ENCODE measurements at places on chromosomes 5 and 9.

GRCh38 chr5:84623019-84623418 is 238.3 kb upstream of the EDIL3 start:
- no peak for DNase-seq

DNA sequence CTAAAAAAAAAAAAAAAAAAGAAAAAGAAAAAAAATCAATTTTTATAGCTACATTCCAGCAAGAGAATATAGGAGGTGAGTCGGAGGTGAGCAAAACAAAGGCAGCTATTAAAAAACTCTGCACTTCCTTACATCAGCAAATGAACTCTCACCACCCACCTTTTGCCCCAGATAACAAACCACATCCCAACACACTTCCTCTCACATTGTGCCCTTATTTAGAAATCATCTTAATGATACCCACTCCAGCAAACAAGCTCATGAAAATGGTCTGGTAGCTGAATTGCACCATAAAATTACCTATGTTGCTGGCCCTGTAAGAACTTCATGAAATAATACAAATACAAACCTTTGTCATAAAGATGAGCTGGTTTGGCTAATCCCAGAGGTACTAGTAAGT is 82.9 kb downstream of the CEMIP2 start:
- DNase-seq: peak; percentile 43

DNA sequence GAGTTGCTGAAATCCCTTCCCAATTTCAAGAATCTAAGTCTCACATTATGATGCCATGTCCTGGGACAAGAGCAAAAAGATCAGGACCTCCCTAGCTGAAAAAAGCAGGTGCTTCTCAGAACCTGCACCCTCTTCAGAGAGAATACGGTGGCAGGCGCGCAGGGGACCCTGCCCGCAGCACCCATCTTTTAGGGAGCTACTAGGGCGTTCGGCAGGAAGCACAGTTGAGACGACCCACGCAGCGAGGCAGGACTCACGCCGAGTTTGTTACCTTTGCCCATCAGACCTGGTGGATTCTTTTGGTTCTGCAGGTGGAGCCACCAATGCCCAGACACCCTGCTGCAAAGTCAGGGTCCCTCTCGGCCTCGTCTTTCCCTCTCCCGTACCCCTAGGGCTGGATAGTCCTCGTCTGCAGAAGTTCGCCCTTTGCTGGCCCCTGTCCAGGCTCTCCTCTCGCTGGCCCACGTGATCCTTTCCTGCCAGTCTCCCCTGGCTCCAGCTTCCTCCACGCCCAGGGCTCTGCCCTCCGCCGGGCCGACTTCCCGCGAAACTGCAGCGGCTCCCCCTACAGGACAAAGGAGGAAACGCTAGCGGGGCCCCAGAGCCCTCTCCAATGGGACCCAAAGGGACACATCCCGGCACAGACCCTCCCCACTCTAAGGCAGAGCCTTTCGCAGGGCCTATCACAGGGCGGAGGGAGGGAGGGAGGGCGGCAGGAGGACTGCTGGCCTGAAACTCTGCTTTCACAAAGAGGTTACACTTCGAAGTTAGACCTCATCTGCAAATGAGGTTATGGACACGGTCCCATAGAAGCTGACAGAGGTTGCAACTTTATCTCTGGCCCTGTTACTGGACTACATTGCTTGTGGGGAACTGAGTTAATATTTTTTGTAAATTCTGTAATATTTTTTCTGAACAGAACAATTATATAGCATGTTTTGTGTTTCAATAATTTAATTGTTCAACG is 28.8 kb downstream of the TMEM174 start:
- peak; percentile 63 for DNase-seq

- DNase-seq: no peak
These were observed 73.7 kb downstream of the TENT4A start for GRCh38 chr5:6786786-6787495.

DNA sequence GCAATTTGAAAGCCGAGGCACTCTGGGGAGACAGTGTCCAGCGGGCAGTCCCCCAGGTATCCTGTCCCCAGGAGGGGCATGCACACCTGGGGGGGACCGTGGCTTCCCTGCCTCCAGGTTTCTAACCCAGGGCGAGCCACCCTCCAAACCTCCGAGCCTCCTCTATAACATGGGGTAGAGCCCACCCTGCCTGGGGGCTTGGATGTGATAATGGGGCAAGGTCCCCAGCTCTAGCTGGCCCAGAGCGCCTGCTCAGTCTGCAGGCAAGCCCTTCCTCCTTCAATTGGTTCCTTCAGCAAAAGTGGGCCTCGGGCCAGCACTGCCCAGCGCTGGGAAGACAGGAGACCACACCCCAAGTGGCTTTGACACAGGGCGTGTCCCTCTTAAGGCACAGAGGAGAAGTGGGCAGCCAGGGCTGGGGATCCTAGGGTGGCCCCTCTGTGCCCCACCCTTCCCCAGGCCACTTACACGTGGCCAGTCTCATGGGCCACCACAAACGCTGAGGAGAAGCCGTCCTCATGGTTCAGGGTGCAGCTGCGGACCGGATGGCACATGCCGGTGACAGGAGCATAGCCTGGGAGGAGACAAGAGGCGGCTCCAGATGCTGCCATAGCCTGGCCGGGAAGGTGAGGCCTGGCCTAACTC is 94.3 kb downstream of the ZNF354C start:
- no peak for DNase-seq

DNA sequence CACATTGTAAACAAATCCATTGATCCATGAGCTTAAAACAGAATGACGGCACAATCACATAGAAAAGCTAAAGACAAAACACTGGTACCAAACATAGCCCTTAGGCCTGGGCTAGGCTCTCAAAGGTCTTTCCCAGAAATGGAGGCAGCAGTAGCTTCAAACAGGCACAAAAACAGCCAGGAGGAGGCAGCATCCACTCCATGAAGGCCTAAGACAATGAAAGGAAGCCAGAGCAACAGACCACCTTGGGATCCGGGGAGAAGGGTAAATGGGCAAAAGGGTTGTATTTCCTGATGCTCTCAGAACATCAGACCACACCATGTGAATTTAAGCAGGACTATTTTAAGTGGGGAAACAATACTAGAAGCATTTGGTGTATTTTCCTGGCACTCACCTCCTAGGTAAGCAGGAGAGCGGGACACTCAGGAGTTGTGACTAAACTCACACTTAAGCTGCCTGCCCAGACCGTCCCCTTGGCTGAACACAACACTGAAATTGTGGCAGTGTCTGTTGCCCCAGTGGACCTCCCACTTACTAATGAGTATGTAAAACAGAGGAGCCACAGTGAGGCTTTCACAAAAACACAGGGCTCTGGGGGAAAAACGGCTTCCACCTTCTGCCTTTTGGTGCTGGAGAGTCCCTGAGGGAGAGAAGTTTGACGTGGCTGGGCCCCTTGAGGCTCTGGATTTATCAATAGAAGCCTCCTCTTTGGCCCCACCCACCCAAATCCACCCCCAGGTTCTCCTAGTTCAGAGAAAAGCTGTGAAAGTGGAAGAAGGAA is 11.9 kb downstream of the GNPDA1 start:
- no peak for DNase-seq

GRCh38 chr5:140238756-140239155 is 63.8 kb downstream of the CYSTM1 start:
- no peak for DNase-seq

- DNase-seq: no peak
These were observed 116.3 kb downstream of the MED27 start for GRCh38 chr9:131963072-131964030.

DNA sequence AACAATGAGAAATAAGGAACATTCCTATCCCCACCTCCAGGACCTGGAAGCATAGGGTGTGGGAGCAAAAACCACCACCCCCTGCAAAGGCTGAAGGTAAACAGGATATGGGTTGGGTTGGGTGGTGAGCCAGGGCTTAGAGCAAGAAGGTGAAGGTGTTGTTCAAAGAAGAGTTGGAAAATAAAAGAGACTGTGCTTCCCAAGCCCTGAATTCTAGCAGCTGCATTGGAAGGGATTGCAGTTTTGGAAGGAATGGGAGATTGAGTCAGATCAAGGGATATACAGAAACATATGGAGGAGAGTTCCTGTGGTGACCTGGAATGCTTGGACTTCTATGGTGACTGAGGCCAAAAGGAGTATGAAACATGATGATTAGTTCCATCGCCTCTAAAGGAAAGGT is 24.7 kb upstream of the MTAP start:
- DNase-seq: no peak

GRCh38 chr9:122387536-122387935 is 16.7 kb downstream of the PTGS1 start:
- DNase-seq: no peak

DNA sequence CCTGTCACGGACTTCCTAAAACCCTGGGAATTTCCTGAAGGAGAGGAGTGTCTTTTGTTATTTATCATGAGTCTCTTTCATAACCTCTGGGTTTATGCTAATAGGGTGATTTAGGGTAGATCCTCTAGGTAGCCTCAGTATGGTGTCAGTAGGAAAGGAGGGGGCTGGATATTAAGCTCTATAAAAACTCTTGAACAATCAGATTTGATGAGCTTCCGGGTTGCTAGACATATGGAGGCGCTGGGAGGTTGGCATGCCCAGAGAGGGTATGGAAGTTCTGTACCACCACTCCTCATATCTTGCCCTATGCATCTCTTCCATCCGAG is 15.6 kb upstream of the PTBP3 start:
- DNase-seq: no peak

DNA sequence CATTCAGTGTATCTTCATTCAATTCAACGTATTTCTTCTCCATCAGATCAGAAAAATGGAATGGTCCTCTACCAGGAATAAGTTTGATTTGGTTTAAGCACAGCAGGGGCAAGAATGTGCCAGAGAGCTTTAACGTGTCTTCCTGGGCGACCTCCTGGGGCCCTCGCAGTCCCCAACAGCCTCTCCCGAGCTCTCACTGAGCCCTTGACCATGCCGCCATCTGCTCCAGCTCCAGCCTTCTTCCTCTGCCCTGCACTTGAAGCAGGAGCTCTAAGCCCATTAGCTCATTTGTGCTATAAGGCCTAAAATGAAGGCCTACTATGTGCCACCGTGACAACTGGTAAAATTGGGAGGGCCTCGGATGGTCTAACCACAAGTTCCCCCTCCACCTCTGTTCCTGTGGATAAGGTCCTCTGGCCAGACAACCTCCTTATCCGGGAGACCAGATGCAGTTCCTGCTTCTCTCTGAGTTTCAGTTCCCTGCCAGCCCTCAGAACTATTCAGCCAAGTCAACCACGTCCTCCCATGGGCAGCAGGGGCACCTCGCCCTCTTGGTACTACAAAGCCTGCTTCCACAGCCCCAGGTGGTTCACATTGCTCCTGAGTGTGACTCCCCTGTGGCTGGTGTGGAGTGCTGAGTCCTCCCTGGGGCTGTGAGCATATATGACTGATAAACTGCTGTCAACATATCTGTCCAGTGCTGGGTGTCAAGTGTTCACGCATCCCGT is 35.8 kb downstream of the C5orf15 start:
- DNase-seq: no peak

- DNase-seq: no peak
These were observed 104.3 kb downstream of the ADCY2 start for GRCh38 chr5:7500256-7500655.

GRCh38 chr5:149485655-149486615 is 65.3 kb downstream of the CSNK1A1 start:
- no peak for DNase-seq

DNA sequence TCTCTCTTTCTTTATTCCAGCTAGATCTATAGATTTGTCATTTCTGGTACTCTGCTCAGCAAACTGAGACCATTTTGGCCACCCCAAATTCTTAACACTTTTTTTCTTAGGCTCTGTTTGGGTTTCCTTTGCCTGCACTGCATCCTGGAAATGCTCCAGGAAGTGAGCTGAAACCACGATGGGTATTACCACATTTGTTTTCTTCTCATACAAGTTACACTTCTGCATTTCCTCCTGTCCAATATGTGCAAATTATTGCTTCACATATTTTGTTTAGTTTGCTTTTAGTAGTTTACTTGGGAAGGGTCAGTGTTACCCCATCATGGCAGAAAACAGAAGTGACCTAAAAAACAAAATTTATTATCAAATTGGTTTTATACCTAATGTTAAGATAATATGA is 498.6 kb upstream of the GRIN3A start:
- DNase-seq: no peak

GRCh38 chr5:179325296-179326031 is 19.8 kb downstream of the ADAMTS2 start:
- DNase-seq: no peak

- DNase-seq: no peak
These were observed 15.3 kb downstream of the C9orf152 start for GRCh38 chr9:110192531-110193261.

GRCh38 chr9:105244734-105245028 is 230 bp downstream of the SLC44A1 start:
- DNase-seq: no peak

- DNase-seq: no peak
These were observed 380.6 kb downstream of the ADGRV1 start for GRCh38 chr5:90939211-90939610.

DNA sequence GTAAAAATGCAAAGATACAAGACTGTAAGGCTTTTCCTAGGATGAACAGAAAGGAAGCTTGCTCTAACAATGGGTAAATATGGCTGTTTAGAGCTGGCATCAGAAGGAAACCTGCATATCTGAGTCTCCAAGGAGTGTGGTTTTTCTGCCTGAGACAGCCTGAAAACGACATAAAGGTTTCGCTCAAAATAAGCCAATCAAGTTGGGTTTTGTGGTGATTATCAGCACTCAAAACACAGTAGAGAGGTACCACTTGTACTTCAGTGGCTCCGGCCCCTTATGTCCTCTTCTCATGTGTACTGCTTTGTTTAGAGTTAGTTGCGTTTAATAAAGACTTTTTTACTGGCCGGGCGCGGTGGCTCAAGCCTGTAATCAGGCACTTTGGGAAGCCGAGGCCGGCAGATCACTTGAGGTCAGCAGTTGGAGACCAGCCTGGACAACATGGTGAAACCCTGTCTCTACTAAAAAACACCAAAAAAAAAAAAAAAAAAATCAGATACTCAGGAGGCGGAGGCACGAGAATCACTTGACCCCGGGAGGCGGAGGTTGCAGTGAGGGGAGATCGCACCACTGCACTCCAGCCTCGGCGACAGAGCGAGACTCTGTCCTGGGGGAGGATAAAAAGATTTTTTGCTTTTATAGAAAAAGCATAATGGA is 39.4 kb downstream of the KLF9 start:
- no peak for DNase-seq

GRCh38 chr9:16803648-16804047 is 66.8 kb downstream of the BNC2 start:
- no peak for DNase-seq

- no peak for DNase-seq
These were observed 4.7 kb downstream of the MAN2A1 start for GRCh38 chr5:109694451-109694891.

DNA sequence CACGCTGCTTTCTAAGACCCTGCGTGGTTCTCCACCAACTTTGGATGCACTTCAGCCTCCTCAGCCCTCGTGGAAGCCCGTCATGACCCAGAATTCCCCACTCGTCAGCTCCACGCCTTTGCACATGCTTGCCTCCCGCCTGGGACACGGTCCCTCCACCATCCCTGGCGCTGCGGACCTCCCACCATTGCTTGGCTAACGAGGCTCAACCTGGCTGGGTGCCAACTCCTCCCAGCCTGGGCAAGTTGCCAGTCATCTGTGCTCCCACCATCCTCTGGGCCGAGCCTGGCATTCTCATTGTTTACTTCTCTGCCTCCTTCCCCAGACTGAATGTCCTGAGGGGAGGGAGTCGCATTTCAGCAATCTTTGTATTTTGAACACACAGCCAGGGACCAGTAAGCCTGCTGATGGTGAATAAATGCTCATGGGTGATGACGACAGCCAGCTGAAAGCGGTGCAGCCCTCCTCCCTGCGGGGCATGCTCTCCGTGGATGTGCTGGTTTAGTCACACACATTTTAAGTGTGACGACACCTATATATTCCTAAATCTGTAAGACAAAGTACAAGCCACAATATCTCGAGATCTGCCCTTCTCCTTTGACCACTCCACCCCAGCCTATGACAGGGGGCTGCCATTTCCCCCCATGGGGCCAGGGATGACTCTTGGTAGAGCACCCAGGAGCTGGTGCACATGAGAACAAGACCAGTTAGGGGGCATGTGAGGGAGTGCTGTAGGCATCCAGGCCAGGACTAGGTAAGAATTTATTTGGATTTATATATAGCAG is 37.6 kb downstream of the ANKRD33B start:
- no peak for DNase-seq
